CD4-positive, alpha-beta T cell treated with Interleukin-4 for 4 hours (primary cell): ENCODE measurements at places on chromosomes 7 and 10.
A peak's percentile ranks its signal among the peaks of the same experiment; 100 is the strongest.

DNA sequence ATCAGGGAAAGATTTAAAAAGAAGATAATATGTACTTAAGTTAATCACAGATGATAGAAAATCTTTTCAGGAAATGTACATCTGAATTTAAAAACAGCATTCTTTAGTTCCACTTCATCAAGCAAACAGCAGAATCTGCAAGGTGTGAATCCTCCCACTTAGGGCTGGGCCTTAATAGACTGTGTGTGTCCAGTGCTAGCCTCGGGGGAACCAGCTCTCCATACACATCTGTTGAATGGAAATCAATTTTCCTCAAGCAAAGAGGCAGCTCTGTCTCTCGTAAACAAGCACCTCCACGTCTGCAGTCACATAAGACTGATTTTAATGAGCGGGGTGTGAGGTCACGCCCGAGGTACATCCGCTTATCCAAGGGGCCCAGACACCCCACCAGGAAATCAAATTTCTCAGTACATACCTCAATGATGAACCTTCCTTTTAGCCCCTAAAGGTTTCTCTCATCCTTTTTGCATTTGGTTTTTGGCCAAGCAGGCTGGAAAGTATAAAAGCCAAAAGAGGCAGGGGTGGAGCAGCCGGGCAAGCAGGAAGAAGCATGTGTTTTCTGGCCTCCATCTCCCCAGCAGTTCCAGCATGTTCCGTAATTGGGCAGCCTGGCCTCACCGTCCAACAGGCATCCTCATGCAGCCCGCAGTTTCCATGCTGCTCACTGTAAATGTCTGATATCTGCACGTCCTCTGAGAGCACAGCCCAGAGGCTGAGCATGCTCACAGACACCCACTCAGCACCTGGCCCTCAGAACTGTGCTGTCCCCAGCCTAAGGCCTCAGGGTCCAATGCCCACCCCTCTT is 131.3 kb downstream of the GLI3 start:
- DNase-seq, result no peak

- DNase-seq, result no peak
Observed at GRCh38 chr7:116950889-116951351, 2.4 kb upstream of the ST7 start.

- DNase-seq, result no peak
Observed at GRCh38 chr10:55782181-55782580, 578.9 kb downstream of the ZWINT start.

GRCh38 chr7:119197877-119198527 is 973.5 kb downstream of the ANKRD7 start:
- no peak for DNase-seq

GRCh38 chr10:122637376-122637775 is 62.3 kb downstream of the C10orf120 start:
- no peak for DNase-seq

DNA sequence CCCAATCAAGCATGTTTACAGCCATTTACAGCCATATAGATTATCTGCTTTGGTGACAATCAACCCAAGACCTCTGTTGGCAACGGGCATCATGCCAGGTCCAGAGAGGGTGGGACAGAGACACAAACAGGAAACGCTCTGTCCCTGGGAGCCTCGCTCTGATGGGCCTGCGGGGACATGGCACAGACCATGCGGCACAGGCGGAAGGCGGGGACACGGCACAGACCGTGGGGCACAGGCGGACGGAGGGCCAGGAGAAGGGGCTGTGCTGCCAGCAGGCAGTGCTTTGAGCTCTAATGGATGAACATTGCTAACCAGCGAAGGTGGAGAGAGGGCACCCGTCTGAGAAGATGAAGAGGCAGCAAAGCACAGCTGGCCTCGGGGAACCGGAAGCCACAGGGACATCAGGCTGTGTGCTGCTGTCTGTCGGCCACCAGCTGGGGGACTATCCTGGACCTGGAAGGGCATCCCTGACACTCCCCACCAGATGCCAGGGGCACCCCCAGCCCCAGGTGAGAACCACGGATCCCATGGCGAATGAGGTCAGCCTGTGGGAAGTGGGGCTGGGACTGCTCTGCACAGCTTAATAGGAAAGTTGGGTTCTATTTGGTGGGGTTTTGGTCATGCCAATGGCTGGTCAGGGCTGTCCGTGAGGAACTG is 61.0 kb downstream of the DIP2C start:
- DNase-seq, result no peak

DNA sequence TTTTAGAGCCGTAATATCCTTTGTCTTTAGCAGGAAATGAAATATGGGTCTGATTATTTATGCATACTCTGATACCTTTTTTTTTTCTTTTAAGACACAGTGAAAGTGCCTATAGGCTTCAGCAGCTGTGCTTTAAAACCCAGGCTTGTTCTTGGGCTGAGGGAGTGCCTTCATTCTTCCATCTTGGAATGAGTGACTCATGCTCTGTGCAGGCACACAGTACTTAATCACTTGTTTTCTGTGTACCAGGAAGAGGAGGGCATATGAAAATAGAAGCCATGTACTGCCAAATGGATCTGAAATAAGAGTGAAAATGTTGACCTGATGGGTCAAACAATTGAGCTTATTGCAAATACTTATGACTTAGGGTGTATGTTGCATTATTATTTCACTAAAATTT is 12.0 kb downstream of the INPP5F start:
- DNase-seq, result peak; percentile 30

DNA sequence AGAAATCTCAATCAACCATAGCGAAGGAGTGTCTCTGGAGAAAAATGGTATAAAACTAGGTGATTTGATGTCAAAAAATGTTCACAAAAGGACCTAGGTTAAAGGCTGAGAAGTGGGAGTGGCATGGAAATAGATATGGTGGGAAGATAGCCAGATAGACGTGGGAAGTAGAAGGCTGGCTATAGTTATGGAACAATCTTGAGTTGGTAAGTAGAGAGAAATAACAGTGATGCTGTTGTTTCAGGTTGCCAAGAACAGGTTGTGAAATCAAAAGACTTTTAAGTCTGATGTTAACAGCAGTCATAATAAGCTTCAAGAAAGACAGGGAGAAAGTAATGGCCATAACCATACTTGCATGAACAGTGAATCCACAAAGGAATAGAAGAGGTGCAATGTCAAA is 106.1 kb upstream of the RSU1 start:
- DNase-seq, result no peak

DNA sequence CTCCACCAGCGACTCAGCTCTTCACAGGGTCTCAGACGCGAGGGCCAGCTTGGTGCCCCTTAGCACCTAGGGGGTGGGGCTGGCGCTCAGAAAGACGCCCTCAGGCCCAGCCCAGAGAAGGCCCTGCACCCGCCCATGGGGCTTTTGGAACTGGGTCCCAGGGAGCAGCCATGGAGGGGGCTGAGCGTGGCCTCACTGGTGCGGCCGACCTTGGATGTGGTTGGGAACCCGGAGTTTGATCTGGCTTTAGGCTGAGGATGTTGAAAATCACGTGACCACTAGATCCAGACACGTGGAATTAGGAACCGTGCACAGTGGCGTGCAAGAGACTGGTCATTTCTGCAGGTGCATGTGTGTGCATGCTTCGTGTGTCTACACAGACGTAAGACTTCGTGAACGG is 185.4 kb downstream of the DNAJB6 start:
- DNase-seq, result no peak

DNA sequence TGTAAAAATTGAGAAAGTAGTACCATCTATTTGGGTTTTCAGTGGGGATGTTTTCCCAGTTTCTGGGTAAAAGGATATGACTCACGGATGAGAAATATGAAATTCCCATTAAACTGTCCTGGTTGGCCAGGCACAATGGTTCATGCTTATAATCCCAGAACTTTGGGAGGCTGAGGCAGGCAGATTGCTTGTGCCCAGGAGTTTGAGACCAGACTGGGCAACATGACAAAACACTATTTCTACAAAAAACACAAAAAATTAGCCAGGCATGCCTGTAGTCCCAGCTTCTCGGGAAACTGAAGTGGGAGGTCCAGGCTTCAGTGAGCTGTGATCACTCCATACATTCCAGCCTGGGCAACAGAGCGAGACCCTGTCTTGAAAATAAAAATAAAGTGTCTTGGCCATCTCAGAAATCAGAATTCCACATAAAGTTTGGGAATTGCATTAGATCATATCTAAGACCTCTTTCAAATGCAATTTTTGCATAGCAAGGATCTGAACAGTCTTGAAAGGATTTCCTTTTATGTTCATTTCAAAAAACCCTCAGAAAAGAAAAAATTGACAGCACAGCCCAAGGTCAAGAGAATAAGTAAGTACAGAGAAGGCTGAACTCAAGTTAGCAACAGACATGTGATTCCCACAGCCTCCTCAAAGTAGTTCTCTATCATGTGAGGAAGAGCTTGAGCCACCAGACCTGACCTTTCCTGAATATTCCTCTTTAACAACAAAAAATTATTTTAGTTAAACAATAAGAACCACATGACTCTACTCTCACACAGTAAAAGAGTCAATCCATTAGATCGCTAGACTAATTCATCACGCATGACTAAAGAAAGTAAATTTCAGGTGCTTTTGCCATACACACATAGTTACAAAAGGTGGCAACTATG is 141.5 kb upstream of the CAV2 start:
- DNase-seq, result no peak

DNA sequence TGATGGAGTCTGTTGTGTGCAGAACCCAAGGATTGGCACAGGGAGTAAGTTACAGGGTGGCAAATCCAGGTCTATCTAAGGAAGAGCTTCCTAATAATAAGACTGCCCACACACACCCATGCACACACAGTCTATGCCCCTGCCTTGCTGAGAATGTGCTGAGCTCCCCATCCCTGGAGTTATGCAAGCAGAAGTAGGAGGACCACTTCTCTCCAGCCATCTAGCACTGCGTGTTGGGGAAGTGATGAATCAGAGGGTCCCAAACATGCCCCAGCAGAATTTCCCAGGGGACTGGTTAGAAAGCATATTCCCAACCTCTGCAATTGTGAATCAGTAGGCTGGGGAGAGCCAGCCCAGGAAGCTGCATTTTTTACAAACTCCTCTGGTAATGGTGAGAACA is 117.2 kb downstream of the CDH23 start:
- DNase-seq, result no peak

DNA sequence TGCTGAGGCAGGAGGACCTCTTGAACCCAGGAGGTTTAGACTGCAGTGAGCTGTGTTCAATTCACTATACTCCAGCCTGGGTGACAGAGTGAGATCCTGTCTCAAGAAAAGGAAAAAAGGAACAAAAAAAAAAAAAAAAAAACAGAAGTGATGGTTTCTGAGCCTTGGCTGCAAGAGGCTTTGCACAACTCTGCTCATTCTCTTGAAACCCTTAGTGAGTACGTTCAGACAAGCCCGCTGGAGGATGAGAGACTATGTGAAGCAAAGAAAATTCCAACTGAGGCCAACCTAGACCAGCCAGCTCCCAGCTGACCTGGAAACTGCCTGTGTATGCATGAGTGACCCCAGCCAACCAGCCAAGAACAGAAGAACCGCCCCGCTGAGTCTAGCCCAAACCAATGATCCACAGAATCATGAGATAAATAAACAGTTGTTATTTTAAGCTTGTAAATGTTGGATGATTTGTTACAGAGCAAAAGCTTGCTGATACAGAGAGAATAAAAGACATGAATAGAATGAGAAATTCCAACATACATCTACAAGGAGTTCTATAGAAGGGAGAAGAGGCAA is 50.6 kb upstream of the FZD9 start:
- DNase-seq, result no peak
